ENCODE measurements at places on chromosomes 13 and 19. TPM values are rescaled to one million over a fixed set of nuclear protein-coding genes. Genes with fewer than 3 reads are reported as not detected.
A peak's percentile ranks its signal among the peaks of the same experiment; 100 is the strongest.

TSC22D1 gene
- total RNA-seq: 158 TPM

CSNK1G2 gene
- 24.5 TPM for total RNA-seq

CYP4F2 gene
- not detected for total RNA-seq

RETN gene
- 0.99 TPM for total RNA-seq

CACNG8 gene
- total RNA-seq: 0.16 TPM

FUT2 gene
- not detected for total RNA-seq

KLK3 gene
- total RNA-seq: not detected

ZNF772 gene
- 22.6 TPM for total RNA-seq

LRRC8E gene
- 0.44 TPM for total RNA-seq

CGB2 gene
- total RNA-seq: not detected

ERICH6B gene
- not detected for total RNA-seq

SH2D3A gene
- 0.14 TPM for total RNA-seq

DZIP1 gene
- 3.8 TPM for total RNA-seq

DENND1C gene
- total RNA-seq: 1.2 TPM

CEACAM19 gene
- 2.2 TPM for total RNA-seq

NLRP11 gene
- total RNA-seq: not detected

PSG3 gene
- not detected for total RNA-seq

DNA sequence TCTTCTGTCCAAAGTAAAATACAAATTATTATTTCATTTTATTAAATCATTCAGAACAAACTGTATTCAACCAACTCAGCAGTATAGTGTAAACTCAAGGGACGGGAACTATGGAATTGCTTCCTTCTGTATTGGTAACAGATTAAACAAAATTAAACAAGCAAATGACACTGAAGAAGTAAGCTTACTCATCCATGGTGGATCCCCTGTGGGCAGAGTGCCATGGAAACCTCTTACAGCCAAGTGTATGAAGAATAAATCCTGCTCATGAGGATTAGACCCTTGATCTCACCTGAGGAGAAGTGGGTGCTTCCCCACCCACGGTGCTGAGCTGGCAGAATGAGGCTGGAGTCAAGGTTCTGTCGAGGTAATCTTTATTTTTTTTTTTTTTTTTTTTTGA, 18.0 kb upstream of the RFXAP start:
- no peak for DNase-seq

DNA sequence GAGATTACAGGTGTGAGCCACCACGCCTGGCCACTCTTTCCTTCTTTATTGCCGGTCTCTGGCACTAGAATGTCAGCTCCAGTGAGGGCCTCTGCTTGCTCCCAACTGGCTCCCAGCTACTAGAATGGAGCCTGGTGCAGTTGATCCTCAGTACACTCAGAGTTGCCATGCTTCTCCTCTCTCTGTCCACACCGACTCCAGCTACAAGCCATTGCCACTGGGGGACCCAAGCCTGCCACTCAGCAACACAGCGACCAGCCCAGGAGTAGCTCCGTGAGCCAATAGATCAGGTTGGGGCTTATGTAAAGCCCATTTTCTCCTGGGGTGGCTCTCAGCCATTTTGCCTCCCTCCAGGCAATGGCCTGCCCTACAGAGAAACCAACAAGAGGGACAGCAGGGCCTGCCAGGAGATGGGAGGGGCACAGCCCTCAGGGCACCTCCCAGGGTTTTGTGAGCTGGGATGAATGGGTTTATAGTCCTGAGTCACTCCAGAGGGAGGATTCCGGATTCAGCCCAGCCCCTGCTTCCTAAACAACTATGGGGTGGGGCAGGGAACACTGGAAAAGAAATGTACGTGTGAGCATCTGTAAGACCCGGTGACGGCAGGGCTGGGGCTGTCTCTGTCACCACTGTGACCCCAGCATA, 36.5 kb downstream of the OPA3 start:
- no peak for DNase-seq

GRCh38 chr13:42688821-42689220, 92.6 kb upstream of the FAM216B start:
- no peak for DNase-seq

GRCh38 chr19:52200044-52200443, 10.2 kb downstream of the PPP2R1A start:
- DNase-seq: peak; percentile 26

DNA sequence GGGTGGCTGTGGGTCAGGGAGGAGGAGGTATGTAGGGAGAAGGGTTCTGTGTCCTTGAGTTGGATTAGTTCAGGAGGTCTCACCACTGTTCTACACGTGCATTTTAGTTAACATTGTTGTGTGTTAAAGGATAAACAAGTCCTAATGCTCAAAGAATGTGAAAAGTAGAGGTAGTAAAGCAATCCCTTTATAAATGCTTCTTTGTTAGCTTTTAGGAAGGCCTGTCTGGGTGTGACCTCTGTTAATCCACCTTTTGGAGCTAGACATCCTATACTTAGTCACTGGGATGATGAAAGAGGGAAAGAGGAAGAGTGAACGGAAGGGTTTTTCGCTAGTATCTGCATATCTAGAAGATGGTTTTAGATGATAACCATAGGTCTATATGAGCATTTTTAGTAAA, 42.2 kb upstream of the FLT1 start:
- DNase-seq: no peak

GRCh38 chr19:45135176-45135885, 25.5 kb downstream of the NKPD1 start:
- no peak for DNase-seq

DNA sequence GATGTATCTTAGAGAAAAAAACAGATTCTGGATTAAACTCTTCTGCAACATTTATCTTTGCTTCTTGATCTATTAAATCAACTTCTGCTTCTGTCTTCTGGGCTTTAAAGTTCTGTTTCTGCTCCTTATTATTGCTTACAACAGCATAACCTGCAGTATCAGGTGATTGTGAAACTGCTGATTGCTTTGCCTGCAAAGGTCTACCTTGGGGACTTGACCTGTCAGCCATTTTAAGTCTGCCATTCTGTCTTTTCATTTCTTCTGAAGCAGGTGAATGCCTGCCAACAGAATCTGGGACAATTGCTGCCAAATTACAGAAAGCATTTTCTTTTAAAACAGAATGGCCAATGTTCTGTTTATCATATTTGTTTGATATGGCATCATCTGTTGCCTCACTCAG, 31.1 kb downstream of the TEX30 start:
- DNase-seq: no peak

DNA sequence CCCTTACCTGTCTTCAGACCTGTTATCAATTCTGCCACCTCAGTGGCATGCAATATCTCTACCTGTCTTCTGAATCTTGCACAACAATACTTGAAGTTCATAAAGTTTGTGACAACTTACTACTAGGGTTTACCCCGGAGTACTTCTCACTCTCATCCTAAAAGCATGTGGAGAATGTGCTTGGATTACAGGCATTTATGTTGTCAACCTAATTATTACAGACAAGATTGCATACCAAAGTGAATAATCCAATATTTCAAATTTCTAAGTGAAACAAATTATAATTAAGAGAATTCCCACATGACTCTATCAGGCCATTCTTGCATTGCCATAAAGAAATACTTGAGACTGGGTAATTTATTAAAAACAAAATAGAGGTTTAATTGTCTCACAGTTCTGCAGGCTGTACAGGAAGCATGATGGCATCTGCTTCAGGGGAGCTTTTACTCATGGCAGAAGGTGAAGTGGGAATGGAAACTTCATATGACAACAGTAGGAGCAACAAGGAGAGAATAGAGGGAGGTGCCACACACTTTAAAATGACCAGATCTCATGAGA, 661.0 kb upstream of the SPRY2 start:
- DNase-seq: no peak

GRCh38 chr19:18489627-18490184, 32.2 kb downstream of the ELL start:
- no peak for DNase-seq

GRCh38 chr19:3404324-3405260, 38.2 kb downstream of the NFIC start:
- peak; percentile 89 for DNase-seq

DNA sequence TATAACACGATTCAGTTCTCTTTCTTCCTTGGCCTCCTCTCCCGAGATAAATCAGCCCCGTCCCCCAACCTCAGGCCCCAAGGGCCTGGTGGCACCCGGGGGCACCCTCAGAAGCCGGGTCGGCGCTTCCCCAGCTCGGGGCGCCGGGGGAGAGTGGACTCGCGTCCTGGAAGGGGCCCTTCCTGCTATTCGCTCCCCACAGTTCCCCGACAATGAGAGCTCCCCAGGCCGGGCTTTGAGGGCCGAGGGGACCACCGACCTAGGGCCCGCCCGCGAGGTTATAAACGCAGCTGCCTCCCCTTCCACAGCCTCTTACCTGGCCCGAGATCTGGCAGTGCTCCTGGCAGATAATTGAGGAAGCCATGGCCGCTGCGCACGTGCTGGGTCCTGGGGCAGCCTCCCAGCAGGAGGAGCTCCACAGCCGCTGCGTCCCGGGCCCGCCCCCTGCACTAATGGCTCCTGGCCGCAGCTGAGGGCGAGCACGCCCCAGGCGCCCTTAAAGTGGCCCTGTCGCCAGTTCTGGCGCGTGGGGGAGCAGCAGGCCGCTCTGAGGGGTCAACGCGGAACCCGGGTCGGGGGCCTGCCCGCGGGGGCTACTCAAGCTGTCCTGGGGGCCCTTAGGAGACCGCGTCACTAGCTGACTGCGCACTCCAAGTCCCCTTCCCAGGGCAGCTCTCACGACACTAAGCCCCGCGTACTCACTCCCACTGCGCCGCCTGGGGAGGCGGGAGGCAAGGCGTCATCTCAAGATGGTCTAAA, at the start of gene SOHLH2:
SOHLH2 (minus strand) TSS at position 394 of the 759 bp plus-strand sequence; CDS start at position 364, 30 bp downstream.
- no peak for DNase-seq

DNA sequence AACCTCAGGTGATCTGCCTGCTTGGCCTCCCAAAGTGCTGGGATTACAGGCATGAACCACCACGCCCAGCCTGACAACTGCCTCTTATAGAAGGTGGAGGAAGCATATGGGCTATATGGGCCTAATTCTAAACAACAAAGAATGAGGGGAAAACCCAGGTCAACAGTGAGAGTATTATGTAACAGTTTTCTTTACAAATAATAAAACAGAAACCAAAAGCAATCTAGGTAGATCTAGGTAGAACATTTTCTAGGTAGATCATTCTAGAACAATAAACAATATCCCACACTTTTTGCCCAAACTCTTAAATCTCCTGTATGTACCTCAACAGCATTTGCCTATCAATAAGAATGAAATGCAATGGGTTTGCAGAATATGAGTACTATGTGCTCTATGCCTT, 267.4 kb downstream of the ABCC4 start:
- DNase-seq: no peak

- DNase-seq: no peak
These were observed 12.0 kb downstream of the EBPL start for GRCh38 chr13:49679246-49679645.

GRCh38 chr13:49938921-49939320, 2.8 kb upstream of the SPRYD7 start:
- DNase-seq: no peak

- DNase-seq: peak; percentile 49
These were observed at the start of gene MISP3 for GRCh38 chr19:14072535-14073260. Gene MISP3 (plus strand): TSS chr19:14072786. CDS start chr19:14073310, 524 bp downstream.

- DNase-seq: no peak
These were observed 3.5 kb upstream of the LMNB2 start for GRCh38 chr19:2460245-2460644.

DNA sequence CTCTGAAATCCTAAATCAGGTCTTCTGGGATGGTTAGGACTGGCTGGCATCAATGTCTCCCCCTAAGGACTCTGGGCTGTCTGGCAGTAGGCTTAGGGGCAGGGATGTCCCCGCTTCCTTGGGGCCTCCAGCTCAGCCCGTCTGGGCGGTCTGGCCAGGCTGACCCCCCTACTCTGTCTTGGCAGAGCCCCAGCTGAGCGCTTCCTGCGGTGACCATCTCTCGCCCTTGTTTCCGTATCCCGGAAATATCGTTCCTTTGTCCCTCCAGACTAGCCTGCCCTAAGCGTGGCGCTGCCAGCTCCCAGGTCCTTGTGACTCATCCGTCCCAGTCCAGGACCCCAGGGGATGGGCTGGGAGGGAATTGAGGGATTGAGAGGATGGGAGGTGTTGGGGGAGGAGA, 11.3 kb downstream of the GTPBP3 start:
- DNase-seq: peak; percentile 66

GRCh38 chr19:42634409-42635232, 39.9 kb upstream of the CEACAM8 start:
- DNase-seq: no peak

GRCh38 chr13:42950181-42950580, 41.9 kb downstream of the EPSTI1 start:
- no peak for DNase-seq

- DNase-seq: no peak
These were observed 676.7 kb downstream of the PCDH9 start for GRCh38 chr13:66553391-66553790.

DNA sequence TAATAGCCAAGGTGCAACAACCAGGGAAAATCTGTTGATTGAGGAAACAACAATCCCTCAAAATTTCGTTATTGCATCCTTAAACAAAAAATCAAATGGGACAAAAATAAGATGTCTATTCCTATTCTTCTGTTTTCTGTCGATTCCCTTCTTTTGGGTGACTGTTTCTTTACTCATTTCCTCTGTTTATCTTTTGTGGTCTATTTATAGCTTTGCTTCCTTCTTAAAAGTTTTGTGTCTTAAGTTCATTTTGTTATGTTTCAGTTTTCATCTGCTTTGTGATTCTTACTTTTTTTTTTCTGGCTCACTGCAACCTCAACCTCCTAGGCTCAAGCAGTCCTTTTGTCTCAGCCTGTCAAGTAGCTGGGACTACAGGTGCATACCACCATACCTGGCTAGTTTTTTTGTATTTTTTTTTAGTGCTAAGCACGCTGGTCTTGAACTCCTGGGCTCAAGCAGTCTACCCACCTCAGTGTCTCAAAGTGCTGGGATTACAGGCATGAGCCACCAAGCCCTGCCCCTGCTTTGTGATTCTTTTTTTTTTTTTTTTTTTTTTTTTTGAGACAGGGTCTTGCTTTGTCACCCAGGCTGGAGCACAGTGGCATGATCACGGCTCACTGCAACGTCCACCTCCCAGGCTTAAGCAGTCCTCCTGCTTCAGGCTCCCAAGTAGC, 10.4 kb downstream of the ZNF146 start:
- no peak for DNase-seq

DNA sequence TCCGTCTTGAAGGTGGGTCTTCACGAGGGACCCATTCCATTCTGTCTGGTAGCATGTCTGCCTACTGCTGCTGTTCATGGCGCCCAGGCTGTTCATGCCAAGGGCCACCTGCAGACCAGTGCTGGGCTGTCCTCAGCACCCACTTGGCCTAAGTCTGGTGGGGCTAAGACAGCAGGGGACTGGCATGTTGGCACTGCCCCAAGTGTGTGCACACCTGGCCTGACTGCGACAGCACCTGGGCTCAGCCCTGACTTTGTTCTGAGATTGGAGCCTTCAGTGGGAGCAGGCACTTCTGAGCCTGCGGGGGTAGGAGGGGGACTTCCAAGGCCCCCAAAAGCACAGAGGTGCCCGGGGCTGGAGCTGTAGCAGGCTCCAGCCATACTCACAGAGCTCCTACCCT, 250.8 kb upstream of the EDNRB start:
- no peak for DNase-seq

GRCh38 chr13:97353927-97354675, 79.9 kb upstream of the RAP2A start:
- no peak for DNase-seq

GRCh38 chr19:56821675-56822074, 18.9 kb downstream of the PEG3 start:
- DNase-seq: no peak
